CD8-positive, alpha-beta T cell (primary cell): ENCODE measurements at places on chromosomes 2 and 18.

GRCh38 chr2:235127931-235128330 is 176.1 kb downstream of the SH3BP4 start:
- no peak for DNase-seq

- no peak for DNase-seq
Measured at GRCh38 chr2:233593201-233593600, 24.2 kb upstream of the UGT1A8 start.

GRCh38 chr2:74738586-74738985 is 84.5 kb downstream of the SEMA4F start:
- DNase-seq: no peak

- DNase-seq: no peak
Measured at GRCh38 chr2:188459061-188459460, 167.4 kb downstream of the GULP1 start.

DNA sequence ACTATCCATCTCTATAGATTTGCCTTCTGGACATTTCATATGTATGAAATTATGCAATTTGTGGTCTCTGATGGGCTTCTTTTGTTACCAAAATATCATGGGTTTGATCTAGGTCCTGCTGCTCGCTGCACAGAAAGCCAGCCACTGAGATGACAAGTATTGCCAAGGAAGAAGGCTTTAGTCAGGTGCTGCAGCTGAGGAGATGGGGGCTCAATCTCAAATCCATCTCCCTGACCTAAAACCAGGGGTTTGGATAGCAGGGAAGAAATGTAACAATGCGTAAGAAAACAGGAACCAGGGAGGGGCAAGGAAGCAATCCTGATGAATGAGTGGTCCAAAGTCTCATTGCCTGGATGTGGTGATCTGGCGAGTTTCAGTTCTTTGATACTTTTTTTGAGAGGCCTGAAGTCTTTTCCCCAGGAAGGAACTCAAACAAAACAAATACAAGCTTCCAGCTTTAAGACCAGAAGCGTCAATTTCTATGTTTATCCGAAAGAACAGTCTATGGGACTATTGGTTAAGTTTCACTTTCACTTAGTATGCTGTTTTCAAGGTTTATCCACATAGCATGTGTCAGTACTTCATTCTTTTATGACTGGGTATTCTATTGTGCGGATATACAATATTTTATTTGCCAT is 3.4 kb upstream of the CKAP2L start:
- DNase-seq: peak; percentile 42

- DNase-seq: no peak
Measured at GRCh38 chr2:16123421-16123820, 183.1 kb downstream of the MYCN start.

GRCh38 chr2:223055140-223055539 is 3.1 kb downstream of the KCNE4 start:
- DNase-seq: no peak

- no peak for DNase-seq
Measured at GRCh38 chr2:167355821-167356220, 467.5 kb downstream of the XIRP2 start.

DNA sequence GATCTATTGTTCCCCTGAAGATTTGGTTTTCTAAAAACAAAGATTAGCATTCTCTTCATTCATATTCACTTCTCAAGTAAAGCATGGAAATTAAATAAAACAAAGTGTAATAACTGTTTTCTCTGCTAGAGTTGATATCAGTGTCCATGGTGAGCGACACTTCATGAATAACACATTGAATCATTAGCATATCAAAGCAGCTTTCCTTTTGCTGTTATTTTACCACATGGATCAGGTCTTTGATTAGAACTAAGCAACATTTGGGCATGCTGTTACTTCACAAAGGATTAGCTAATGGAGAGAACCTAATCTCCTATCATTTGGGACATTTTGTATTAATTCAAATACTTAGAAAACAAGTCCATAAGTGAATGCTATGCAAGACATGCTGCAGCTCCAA is 368.8 kb upstream of the CDH19 start:
- DNase-seq: no peak

GRCh38 chr2:205814039-205814364 is 131.7 kb downstream of the NRP2 start:
- no peak for DNase-seq

DNA sequence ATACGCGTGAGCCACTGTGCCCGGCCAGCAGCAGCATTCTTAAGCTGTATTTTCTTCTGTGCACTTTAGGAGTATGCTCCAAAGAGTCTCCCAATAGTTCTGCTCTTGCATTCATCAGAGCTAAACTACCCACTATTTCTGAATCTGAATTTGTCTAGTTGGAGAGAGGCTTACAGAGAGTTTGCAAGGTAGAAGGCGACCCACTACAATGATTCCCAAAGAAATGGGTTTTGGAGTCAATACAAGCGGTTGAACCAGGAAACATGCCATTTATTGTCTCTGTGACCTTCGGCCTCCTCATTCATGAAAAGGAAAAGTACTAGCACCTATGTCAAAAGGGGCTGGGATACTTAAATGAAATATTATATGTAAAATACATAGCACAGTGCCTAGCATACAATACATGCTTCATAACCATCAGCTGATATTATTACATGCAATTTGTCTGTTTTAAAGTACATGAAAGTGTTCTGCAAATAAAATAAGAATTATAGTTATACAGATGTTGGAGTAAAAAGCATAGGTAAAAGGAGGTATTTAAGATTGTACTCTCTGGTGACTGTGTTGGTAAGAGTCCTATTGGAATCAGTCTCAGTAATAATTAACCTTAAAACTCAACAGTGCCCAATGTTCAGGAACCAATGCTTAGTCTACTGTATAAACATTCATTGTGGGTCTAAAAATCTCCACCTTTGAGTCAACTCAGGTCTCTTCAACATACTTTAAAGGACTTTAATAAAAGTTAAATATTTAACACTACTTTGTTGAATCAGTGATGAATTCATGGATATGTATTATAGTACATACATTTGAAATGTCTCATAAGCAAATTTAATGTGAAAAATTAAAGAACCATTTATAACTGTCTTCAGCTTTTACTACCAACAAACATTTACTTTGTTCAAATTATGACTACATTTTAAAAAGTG is 89.8 kb upstream of the GRB14 start:
- no peak for DNase-seq

- no peak for DNase-seq
Measured at GRCh38 chr2:229454934-229455631, 184.0 kb upstream of the PID1 start.

GRCh38 chr2:9388950-9389911 is 34.1 kb downstream of the ITGB1BP1 start:
- no peak for DNase-seq

GRCh38 chr2:75003276-75003675 is 44.8 kb downstream of the POLE4 start:
- DNase-seq: no peak

DNA sequence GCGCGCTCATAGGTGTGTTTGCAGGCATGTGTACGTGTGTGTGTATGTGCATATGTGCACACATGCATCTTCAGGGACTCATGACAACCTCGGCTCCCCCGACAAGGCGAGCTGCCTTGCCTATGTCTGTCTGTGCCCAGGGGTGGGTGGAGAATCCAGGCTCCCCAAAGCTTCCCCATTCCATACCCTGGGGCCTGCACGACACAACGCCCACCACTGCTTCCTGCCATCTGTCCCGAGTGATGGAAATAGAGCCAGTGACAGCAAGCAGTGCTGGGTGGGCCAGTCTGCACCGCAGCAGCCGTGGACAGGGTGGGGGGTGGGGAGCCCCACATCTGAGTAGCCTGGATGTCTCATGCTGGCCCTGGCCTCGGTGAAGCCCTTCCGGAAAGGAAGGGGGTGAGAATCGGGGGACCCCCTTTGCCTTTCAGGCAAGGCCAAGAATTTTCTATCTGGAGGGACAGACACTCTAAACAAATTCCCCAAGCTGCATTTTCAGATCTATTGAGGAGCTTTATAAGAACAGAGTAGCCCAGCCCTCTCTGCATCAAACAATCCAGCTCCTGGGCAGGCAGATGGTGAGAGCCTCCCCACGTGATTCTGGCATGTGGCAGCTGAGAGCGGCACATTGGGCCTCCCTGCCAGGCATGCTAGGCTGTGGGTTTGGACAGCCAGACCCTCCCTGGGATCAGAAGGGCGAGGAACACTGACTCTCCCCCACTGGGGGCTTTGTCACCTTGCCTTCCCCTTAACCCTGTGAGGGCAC is 4.9 kb downstream of the KCNIP3 start:
- no peak for DNase-seq

DNA sequence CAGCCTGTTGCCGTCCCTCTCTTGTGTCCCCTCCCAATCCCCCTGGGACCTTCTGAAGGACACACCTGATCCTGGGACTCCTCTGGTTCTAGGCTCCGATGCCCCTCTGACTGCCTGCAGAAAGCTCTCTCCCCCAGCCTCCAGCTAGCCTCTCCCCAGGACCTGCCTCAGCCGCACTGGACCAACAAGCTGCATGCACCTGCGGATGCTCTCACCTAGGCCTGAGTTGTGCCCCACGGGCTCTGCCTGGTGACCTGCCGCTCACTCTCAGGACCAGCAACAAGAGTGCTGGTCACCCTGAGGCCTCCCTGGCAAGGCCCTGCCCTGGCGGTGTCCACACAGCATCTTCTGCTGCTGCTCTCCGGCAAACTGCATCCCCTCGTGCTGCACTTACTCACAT is 63.0 kb downstream of the EIPR1 start:
- DNase-seq: no peak

DNA sequence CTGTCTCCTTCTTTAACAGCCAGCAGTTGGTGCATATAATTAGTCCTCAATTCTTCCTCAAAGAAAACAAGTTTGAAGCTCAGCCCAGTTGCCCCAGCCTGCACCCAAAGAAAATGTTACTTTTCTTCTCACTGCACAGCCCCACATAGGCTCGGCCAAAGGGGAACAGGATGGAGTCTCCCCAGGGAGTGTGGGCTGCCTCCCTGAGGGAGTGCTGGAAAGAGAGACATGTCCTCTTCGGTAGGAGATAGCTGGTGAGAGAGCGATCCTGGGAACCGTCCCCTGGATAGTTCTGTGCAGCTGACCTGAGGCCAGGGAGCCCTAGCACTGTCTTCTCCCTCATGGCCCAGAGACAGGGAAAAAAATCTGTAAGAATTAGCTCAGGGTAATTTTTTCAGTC is 37.9 kb upstream of the CD207 start:
- no peak for DNase-seq

GRCh38 chr2:66515743-66516142 is 80.8 kb downstream of the MEIS1 start:
- no peak for DNase-seq

GRCh38 chr18:64713284-64713683 is 564.4 kb upstream of the LINC00305 start:
- DNase-seq: no peak

DNA sequence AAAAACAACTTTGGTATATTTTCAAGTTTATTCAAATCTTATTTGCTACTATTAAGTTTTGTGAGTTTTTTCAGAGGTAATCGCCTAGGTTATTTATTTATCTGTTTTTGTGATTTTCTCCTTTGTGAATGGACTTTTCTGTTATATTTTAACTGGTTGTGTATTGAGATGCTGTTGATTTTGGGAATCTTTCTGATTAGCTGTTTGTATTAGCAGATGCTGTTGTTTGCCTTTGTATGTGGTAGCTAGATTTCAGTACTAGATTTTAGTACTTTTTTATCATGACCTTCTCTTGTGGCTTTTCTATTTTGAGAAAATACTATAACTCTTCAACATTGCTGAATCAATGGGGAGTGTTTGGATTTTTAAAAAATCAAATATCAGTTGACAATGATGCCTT is 42.4 kb downstream of the TSHZ1 start:
- DNase-seq: no peak

GRCh38 chr2:20919297-20919800 is 96.4 kb upstream of the LDAH start:
- DNase-seq: no peak

- DNase-seq: no peak
Measured at GRCh38 chr2:220224691-220225543, 597.5 kb downstream of the SLC4A3 start.

DNA sequence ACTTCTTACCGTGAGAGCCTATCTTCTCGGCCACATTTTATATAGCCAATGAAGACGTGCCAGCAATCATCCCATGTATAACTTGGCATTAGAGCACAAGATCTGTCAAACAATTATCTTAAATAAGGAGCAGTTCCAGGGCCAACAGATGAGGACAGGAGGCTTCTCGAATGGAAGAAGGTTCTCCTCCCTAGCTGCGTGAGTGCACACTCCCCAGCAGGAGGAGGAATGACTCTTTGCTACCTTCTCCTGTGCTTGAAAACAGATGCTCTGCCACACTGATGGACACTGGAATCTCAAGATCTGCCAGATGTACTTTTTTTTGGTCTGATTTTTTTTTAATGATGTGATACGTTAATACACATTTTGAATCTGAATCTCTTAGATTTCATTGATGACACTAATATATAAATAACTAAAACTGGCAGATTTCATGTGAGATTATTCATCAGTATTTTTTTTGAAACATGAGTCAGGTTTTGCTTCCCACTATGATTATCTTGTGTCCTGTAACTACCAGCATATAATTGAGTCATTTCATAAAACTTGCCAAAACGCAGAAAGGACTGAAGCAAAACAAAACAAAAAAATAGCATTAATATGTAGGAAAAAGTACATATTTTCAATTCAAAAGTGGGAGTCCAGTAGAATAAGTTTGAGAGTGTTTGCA is 626 bp upstream of the VIT start:
- DNase-seq: no peak

DNA sequence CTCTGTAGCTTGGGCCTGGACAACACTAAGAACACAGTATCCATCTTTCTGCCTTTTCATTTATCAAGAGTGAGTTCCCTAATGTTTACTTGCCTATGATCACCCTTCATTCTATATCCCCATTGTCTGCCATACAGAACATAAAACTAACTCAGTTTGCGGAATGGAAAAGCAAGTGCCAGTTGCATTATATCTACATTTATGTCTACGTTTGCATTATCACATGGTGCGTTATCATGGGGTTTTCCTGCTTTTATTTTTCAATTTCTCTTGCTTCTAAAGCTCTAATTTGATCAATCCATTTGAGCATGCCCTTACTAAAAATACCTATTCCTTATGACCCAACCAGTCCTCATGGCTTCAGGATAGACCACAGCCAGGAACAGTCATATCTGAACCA is 421.6 kb upstream of the VWC2L start:
- no peak for DNase-seq

DNA sequence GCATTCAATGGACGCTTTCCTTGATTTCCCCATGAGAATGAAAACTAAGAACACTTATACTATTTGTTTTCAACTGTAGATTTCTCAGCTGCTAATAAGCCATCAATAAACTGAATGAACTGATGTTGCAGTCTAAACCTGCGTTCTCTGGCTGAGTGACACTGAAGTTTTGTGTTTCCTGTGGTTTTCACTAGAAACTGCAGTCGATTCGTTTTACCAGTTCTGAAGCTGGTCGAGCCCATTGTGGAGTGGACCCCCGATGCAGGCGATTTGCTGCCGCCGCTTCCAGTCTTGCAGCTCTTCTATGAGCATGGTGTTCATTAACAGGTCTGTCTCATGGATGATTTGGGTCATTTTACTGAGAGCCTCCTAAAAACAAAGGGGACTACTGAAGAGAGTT is 50.6 kb upstream of the STAT1 start:
- peak; percentile 51 for DNase-seq

DNA sequence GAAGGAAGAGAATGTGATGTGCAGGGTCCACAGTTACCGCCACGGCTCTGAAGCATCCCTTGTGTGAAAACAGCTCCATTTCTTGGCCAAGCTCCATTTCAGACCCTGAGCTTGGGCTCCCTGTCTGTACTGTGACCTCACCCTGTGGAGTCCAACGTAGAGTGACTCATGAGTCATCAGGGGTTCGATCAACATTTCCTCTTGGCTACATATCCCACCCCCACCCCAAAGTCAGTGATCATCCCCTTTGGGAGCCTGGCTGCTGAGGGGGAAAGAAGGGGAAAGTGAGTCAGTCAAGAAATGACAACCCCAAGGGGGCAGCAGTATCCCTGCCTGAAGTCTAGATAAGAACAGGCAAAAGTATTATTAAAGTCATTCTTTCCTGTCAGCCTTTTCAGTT is 62.2 kb downstream of the PAPOLG start:
- DNase-seq: peak; percentile 50
